ENCODE measurements at places on chromosomes 2 and 18.

GRCh38 chr2:234661175-234661574 lies 164.3 kb upstream of the ARL4C start:
- DNase-seq: no peak

DNA sequence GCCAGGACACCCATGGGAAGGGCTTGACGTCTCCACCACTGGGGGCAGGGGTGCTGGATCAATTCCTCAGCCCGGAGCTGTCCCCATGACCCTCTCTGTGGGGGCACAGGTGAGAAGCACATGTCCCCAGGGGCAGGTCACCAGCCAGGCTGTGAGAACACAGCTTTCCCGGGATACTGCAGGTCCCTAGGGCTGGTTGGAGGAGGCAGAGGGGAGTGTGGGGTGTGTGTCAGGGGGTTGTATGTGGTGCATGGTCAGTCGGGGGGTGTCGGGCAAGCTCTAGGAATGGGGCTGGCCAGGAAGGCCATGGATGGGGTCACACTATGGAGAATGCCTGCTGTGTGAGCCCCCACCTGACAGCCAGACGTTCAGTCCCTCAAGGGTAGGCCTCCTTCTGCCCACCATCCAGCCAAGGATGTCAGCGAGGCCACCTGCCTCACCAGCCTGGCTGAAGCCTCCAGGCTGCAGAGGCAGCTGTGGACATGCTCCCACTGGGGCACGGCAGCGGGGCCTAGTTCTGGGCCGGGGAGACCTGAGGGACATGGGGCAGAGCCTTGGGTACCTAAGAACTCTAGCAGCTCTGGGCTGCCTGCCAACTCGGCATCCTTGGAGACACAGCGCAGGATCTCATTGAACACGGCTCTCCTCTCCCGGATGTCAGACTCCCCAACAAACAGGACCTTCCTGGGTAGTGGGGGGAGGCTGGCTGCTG lies 10.3 kb downstream of the HS1BP3 start:
- DNase-seq: no peak

DNA sequence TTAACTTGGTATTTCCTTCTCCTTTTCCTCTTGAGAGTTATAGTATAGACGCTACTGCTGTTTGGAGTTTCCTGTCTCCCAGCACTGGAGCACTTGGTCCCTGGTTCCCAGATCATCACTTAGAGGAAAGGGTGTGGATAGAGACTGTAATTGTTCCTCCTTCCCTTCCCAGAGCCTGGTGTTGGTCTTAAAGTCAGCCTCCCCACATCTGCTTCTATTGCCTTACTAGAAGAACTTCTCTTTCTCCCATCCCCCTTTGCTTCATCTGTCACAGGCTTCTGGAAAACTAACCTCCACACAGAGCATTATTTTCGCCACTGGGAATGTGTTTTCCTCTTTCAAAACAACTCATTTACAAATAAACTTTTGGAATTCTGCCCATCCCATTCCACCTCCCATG lies 131.0 kb downstream of the CCDC85A start:
- DNase-seq: no peak

- no peak for DNase-seq
Observed at GRCh38 chr2:20474757-20475566, 28.1 kb downstream of the RHOB start.

DNA sequence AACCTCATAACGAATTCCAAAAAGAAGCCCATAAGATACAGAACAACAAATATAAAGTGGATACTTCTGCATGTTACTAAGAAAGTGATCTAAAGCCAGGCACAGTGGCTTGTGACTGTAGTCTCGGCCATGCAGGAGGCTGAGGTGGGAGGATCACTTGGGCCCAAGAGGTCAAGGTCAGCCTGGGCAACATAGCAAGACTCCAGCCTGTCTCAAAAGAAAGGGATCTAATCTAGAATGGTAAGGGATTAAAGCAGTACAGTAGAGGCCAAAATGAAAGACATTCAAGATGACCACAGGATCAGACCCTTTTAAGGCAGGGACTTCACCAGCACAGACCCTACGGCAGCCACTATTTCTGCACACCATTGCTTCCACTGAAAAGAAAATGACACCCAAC lies 3.8 kb downstream of the COBLL1 start:
- DNase-seq: no peak

DNA sequence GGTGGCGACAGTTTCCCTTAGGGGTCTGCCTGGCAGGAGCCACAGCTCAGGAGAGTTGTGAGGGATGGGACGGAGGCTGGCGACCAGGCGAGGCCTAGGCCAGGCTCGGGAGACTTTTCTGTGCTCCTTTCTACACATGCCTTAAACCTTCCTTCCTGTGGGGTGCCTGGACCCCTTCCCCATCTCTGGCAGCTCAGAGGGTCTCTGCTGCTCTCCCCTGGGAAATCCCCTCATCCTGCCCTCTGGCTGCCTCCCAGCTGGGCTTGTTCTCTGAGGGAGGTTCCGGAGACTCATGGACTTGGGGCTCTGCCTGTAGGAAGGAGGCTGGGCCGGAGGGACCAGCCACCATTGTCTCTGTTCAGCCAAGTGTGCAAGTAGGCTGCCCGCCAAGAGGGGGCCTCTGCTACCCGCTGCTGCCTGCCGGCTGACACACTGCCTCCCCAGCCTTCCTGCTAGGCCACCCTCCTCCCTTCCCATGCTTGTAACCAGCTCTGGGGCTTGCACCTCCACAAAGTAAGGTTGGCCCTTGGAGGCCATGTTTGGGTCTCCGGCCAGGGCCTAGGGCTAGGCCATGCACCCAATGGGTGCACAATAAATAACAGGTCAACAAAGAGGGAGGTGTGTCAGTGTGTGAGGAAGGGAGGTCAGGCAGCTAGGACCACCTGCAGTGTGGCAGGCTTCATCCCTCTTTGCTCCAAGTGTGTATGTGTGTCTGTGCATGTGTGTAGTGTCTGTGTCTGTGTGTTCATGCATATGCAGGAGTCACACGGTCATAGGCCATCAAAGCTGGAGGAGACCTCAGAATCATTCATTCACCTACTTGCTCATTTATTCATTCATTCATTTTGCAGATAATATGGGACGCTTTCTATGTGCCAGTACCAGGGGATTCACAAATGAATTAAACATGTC lies 28.8 kb downstream of the PSD4 start:
- DNase-seq: no peak

DNA sequence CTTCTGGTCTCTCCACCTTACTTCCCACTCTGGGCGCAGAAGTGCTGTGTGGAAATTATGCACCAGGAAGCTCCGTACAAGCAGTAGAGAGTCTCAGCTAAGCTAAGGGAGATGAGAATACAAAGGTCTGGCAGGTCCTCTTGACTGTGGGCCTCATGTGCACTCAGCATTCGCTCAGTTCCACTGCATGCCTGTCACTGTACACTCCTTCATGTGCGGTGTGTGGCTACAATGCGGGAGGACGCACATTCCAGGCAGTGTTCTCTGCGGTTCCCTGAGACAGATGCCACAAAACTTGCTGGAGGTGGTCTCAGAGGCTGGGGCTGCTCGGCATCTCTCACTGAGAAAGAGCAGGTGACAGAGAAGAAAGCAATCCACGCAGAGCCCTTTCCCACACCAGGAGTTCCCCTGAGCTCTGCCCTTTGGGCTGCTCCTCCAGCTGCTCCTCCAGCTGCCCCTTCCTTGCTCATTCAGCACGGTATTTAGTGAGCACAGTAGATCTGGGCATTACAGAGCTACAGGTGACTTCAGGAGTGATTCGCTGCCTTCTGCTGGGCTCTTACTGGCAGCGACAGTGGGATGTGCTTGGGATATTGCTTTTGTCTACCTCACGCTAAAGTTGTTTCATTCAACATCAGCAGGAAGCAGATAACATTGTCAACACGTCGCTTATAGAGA lies 176.6 kb downstream of the SH3RF3 start:
- DNase-seq: no peak

- DNase-seq: no peak
Observed at GRCh38 chr18:46072959-46073358, 899 bp upstream of the PSTPIP2 start.

DNA sequence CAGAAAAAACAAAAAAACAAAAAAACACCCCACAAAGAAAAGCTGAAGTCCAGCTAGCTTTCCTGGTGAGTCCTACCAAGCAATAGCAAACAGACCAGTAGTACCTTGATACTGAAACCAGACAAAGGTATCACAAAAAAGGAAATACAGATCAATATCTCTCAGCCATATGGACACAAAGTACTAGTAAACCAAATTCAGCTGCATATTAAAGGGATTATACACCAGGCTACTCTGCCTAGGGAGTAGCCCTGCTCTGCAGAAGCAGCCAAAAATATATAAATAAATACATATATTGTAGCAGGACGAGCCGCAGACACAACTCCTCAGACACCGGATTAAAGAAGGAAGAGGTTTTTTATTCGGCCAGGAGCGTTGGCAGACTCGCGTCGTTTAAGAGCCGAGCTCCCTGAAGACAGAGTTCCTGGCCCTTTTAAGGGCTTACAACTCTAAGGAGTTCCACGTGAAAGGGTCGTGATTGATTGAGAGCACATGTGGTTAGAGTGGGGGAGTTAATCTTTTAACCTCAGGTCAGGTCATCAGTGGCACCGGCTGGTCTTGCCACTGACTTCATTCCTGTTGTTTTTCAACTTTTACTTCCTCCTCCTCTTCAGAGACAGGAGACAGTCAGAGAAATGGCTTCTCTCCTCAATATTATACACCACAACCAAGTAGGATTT lies 38.4 kb upstream of the DTNB start:
- DNase-seq: no peak

DNA sequence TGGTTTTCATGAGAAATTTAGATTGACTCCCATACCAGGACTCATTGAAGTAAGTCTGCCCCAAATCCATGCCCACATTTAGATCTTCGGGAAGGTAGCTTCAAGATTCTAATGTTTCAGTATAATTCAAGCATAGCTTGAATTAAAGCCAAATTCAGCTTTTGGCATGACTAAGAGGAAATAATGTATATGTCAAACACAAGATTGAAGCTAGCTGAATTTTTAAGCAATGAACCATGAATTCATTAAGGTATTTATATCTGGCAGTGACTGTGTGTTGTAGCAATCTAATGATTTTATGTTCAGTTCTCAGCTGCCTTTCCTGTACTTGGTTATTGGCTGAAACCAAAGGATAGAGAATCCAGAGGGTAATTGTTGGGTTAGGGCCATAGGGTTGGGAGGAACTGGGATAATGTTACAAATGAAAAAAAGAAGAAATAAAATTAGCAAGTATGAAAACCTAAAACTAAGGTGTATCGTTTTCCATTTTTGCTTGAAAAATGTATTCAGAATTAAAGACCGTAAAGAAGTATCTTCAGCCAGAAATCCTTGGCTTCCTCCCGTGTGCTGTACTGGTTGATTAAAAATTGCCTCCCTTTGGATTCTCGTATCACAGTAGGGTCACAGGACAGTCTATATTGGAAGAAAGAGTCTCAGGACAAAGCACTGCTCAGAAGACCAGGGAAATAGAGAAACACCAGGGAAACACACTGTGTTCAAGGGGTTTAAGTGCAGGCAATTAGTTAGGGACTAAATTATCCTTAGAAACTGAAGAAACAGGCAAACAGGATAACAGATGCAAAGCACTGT lies 119.0 kb upstream of the FN1 start:
- no peak for DNase-seq

GRCh38 chr2:220001751-220002150 lies 374.3 kb downstream of the SLC4A3 start:
- DNase-seq: no peak

- DNase-seq: no peak
Observed at GRCh38 chr18:80200171-80200931, 47.0 kb downstream of the PARD6G start.

DNA sequence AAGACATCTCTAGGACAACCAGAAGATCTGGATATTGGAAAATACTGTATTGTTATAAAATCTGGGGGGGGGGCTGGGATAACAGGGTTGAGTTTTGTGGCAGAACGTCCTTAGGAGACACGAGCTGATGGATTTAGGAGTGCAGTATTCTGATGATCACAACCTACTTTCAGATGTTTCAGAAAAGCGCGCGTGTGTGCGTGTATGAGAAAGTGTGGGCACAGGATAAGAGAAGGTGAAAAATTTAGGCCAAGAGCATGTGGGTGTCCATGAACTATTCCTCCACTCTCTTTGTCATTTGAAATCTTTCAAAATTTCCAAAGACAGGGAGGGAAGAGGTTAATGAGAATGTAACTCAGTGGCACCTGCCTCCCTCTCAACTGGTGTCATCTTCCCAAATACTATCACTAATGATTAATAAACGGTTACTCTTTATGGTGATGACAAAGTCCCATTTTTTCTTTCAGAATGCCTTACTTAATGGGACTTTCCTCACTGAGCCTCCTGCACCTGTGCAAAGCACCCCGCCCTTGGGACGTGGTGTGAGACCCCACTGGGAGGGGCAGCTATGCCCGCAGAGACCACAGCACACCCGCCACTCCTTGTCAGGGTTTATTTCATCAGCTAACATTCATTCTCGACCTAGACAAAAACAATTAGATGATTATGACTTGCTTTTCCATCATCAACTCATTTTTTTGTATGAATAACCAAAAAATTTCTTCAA lies 53.6 kb downstream of the HS6ST1 start:
- no peak for DNase-seq

DNA sequence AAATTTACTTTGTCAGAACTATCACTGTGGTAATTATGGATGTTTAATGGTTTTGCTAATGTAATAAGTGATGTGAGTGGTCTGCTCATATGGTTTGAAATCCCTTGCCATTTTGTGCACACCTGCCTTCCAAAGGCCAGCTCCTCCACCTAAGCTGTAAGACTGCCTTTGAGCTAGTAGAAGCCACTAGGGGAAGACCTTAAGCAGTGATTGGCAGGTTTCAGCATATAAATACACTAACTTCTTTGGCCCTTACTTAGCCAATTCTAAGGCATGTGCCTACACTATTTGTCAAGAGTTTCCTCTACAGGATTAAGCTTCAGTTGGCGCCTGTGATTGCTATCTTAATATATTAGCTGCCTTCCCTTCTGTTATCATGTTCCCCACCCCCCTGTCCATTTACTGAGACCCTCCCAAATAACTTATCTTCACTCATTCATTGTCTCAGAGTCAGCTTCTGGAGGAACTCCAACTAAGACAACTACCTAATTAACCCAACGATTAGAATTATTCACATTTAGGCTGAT lies 141.1 kb downstream of the MBD5 start:
- DNase-seq: no peak

- DNase-seq: no peak
Observed at GRCh38 chr18:47909484-47909883, 21.0 kb downstream of the SMAD2 start.

- DNase-seq: no peak
Observed at GRCh38 chr2:188142636-188143295, 148.9 kb upstream of the GULP1 start.

GRCh38 chr2:46540496-46541331 lies 61.3 kb downstream of the TMEM247 start:
- DNase-seq: no peak

GRCh38 chr2:115163572-115163971 lies 721.1 kb downstream of the DPP10 start:
- DNase-seq: no peak

GRCh38 chr2:45354776-45355175 lies 256.3 kb downstream of the SRBD1 start:
- no peak for DNase-seq

Data from germinal center (tissue), 1 donor.